ENCODE measurements at places on chromosomes 6 and 20.

GRCh38 chr6:1644516-1645060, 34.9 kb downstream of the FOXC1 start:
- DNase-seq = no peak

DNA sequence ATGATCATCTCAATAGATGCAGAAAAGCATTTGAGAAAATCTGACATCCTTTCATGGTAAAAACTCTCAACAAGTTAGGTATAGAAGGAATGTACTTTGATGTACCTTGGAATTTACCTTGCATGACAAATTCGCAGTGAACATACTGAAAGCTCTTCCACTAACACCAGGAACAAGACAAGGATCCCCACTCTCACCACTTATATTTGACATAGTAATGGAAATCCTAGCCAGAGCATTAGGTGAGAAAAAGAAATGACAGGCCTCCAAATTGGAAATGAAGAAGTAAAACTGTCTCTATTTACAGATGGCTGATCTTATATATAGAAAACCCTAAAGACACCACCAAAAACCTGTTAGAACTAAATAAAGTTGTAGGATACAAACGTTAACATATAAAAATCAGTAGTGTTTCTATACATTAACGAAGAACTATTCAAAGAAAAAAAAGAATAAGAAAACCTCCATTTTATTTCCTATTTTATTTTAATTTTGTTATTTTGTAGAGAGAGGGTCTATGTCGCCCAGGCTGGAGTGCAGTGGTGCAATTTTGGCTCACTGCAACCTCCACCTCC, 26.9 kb downstream of the PCNA start:
- no peak for DNase-seq

- DNase-seq = peak; percentile 84
Observed at GRCh38 chr20:38970302-38970701, 8.2 kb downstream of the DHX35 start.

GRCh38 chr6:44133003-44133931, 5.9 kb downstream of the TMEM63B start:
- DNase-seq = peak; percentile 28

DNA sequence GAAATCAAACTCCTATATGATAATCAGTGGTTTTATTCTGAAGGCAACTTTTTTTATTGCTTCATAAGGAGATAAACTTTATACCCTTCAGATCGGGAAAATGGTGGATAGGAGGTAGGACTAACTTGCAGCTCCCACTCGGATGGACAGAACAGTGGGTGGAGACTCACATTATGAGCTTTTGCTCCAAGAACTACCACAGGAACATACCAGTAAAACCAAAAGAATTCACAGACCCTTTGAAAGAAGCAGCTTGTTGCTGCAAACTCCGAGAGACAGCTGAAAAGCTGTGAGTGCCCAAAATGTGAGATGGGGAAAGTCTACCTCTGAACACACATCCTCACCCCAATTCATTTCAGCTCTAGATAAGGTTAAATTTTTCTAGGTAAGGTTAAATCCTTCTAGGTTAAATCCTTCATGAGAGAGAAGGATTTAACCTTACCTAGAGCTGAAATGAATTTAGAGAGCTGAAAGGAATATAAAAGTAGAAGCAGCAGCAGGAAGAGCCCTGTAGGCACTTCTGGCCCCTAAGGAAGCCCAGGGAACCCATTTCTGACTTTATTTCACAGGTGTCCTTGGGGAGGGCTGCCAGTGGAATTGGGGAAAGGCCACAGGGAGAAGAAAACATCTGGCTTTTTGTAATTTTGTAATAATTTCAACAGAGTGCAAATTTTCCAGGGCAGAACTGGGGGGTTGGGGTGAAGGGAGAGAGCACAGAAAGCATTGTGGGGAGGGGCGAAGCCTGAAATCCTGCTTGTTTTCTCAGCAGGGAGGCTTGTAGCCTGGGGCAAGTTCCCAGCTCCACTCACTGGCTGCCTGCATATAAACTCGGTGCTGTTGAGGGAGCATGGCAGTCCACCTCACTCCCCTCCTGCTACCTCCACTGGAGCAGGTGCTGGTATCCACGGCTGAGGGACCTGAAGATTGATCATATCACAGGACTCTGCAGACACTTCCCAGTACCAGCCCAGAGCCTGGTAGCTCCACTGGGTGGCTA, 65.9 kb upstream of the HCRTR2 start:
- peak; percentile 62 for DNase-seq

DNA sequence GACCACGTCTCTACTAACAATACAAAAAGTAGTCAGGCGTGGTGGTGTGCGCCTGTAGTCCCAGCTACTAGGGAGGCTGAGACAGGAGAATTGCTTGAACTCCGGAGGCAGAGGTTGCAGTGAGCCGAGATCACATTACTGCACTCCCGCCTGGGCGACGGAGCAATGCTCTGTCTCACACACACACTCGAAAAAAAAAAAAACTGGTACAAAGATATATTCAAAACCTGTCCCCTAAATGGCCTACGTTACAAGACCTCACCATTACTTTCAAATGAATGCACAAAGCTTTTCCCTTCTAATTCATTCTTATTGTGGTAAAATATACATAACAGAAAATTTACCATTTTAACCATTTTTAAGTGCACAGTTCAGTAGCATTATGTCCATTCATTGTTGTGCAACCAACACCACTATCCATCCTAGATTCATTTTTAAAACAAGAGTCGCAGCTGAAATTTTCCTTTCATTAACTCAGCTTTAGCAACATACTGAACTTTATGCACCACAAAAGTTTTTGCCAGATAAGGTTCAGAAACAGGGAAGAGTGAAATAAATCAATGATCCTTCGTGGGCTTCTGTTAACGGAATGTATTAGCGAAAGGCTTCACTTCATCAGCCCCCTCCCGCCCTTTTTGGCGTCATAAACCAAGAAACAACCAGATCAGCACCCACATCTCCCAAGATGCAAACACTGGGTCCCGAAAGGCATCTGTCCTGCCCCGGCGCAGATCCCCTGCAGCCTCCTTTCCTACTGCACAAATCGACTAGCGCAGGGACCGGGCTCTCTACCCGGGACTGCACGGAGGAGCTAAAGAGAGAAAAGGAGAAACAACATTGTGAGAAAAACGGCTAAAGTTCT, 825 bp upstream of the FAM135A start:
- no peak for DNase-seq

GRCh38 chr6:12717356-12717755, 789 bp downstream of the PHACTR1 start:
- no peak for DNase-seq

DNA sequence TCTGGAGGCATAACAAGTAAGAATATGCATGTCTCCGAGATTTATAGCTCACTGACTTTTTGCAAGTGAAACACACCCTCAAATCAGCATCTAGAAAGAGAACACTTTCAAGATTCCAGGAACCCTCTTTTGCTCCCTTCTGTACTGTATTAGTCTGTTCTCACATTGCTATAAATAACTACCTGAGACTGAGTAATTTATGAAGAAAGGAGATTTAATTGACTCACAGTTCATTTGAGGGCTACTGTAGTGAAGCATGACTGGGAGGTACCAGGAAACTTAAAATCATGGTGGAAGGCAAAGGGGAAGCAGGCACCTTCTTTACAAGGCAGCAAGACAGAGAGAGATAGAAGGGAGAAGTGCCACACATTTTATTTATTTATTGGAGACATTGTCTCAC, 269.9 kb downstream of the UTRN start:
- no peak for DNase-seq

- no peak for DNase-seq
Observed at GRCh38 chr6:68339488-68340131, 295.5 kb upstream of the ADGRB3 start.

DNA sequence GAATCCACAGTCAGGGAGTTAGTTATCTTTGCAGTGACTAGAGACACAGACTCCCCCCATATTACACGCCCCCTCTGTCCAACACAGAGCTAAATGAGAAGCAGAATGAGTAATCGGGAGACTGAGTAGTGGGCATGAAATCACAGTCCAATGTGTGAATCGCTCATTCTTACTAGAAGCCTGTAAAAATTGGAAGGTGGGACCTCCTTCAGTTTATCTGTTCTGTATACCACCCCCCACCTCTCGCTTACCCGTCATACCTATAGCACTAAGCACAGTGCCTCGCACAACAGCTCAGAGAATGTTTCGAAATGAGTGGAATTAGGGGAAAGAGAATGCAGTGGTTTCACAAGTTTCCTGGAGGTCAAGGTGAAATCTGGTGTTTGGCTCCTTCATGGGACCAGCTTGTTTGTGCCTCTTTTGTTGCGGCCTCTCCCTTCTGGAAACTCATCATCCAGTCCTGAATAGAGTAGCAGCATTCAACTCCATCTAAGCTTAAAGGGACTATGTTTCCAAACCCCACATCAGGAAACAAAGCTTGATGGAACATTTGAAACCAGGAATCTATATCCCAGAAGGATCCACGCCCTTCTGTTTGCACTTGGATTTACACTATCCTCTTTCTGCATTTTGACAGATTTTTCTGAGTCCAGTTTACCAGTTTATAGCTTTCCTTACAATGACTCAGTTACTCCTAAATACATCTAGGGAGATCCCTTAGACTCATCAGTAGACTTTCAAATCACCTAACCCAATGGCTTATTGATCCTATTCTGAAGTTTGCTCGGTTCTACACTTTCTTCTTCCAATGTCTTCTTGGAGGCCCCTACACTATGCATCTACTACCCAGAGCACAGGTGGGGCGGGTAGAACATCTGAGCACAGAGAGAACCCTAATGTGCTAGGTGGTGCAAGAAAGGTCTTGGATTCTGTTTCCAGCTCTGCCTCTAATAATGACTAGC, 59.2 kb upstream of the PIM1 start:
- DNase-seq = no peak

DNA sequence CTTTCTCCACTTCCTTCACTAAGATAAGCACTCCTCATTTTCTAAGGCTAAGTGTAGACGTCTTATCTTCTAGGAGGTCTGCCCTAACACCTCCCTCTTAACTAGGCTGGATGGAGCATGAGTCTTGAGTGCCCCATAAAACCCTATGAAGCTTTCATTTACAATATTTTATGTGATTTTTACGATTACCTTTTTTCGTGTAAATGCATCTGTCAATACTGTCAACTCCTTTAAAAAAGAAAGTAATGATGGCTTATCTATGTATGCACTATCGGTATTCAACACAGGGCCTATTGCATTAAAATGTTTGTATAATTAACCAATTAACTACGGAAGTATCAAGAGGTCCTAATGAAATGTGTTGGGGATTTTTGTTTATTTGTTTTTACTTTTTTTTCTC, 156.0 kb upstream of the FAM83B start:
- DNase-seq = no peak

DNA sequence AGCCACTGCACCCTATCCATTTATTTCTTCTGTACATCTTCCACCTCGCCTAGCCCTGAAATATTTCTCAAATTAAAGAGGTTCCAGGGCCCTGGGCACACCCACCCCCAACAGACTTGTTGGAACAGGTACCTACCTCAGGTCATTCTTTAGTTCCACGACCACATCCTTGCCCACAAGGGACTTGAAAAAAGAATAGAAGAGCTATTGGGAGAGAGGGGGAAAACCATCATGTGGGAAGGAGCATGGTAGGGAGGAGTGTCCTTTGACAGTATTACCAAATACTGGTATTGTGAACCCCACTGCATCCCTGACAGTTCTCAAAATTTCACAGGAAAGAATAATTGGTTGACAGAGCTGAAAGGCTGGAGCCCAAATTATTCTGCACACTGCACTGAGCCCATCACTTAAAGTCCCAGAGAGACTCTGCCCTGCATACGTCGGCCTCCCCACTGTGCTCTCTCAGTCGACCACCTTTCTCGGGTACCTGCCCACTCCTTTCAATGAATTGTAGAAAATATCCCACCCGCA, 762 bp downstream of the LSM2 start:
- DNase-seq = no peak

- DNase-seq = no peak
Observed at GRCh38 chr6:54262499-54262898, 45.7 kb upstream of the TINAG start.

- DNase-seq = no peak
Observed at GRCh38 chr6:117025310-117025709, 148.3 kb downstream of the RFX6 start.

GRCh38 chr6:49906526-49906925, 40.2 kb upstream of the CRISP1 start:
- DNase-seq = no peak

DNA sequence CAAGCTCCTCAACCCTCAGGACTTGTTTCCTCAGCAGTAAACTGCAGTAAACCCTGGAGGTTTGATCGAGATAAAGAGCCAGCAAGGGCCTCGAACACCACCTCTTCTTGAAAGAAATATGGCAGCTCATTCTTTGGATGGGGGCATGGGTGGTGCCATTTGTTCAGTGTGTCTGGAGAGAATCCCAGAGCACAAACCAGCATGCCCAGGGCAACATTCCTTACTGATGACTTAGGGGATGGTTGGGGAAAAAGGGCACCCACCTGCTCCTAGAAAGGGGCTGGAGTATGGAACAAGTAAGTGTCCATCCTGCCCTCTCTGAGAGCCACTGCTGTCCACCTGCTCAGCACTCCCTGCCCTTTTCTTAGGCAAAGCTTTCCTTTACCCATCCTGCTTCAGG, 31.3 kb upstream of the ZFAND3 start:
- DNase-seq = no peak

- DNase-seq = peak; percentile 65
Observed at GRCh38 chr20:25247000-25247517, 826 bp upstream of the PYGB start.

- peak; percentile 89 for DNase-seq
Observed at GRCh38 chr6:131063028-131063763, at the start of gene EPB41L2. Gene EPB41L2, minus strand, starts transcription at chr6:131063245. Its CDS starts 106,760 bp downstream, at chr6:130956485.

- DNase-seq = no peak
Observed at GRCh38 chr6:37496951-37497885, 2.5 kb downstream of the CCDC167 start.

DNA sequence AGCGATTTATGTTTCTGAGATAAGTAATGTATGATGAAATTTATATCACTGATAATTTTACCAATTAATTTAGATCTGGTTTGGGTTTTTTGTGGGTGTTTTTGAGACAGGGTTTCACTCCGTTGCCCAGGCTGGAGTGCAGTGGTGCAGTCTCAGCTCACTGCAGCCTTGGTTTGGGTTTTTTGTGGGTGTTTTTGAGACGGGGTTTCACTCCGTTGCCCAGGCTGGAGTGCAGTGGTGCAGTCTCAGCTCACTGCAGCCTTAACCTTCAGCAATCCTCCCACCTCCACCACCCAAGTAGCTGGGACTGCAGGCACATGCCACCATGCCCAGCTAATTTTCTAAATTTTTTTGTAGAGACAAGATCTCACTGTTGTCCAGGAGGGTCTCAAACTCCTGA, 13.0 kb downstream of the MRS2 start:
- no peak for DNase-seq

DNA sequence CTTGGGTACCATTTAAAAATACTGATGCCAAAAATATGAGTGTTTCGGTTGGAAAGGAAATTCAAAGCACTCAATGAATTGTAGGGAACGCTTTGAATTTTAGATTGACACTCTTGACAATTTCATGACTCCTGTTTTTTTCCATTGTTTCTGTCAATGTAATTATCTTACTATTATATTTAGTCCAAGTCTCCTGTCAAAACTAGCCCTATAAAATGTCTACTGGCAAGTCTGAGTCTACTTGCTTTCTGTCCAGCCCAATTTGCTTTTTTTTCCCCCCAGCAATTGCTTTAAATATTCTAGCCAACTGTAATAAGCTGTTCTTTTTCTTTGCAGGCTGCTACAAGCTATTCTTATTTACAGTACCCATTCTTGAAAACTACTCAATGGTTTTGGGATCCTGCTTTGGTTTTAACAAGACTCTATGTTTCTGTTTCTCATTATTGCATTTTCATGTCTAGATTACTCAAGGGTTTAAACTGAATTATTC, 1103.9 kb upstream of the GJE1 start:
- no peak for DNase-seq

- peak; percentile 39 for DNase-seq
Observed at GRCh38 chr6:141203902-141204575, 928.7 kb upstream of the GJE1 start.

- no peak for DNase-seq
Observed at GRCh38 chr6:152896923-152897322, 85.9 kb downstream of the FBXO5 start.

Measured in fibroblast of upper back skin (primary cell).